ENCODE measurements at places on chromosomes 13 and 19.

GRCh38 chr13:114126789-114127472, 5.5 kb downstream of the RASA3 start:
- DNase-seq = no peak

DNA sequence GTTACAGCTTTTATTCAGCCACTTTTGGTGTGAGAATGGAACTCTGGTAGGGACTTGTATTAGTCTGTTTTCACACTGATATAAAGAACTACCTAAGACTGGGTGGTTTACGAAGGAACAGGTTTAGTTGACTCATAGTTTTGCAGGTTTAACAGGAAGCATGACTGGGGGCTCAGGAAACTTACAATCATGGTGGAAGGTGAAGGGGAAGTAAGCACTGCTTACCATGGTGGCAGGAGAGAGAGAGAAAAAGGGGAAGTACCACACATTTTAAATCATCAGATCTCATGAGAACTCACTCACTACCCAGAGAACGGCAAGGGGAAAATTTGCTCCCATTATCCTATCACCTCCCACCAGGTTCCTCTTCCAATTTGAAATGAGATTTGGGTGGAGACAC, 942.2 kb downstream of the PCDH17 start:
- DNase-seq = no peak

GRCh38 chr13:27667946-27668345, 46.3 kb downstream of the POLR1D start:
- DNase-seq = no peak

- peak; percentile 32 for DNase-seq
These were observed 375.7 kb upstream of the SPRY2 start for GRCh38 chr13:80716610-80717081.

DNA sequence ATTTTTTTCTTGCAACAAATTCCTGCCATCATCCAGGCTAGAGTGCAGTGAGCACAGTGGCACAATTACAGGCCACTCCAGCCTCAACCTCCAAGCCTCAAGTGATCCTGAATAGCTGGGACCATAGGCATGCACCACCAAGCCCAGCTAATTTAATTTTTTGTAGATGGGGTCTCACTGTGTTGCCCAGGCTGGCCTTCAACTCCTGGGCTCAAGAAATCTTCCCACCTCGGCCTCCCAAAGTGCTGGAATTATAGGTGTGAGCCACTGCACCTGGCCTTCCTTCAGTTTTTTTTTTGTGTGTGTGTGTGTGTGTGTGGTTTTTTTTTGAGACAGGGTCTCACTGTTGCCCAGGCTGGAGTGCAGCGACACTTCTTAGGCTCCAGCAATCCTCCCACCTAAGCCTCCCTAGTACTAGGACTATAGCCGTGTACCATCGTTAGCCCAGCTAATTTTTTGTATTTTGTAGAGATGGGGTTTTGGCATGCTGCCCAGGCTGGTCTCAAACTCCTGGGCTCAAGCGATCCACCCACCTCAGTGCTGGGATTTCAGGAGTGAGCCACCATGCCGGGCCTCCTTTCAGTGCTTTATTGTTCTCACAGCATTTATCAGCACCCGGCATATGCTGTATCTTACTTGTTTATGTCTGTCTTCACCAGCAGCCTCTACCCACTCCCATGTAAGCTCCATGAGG, 5.9 kb upstream of the SRRM5 start:
- DNase-seq = no peak

DNA sequence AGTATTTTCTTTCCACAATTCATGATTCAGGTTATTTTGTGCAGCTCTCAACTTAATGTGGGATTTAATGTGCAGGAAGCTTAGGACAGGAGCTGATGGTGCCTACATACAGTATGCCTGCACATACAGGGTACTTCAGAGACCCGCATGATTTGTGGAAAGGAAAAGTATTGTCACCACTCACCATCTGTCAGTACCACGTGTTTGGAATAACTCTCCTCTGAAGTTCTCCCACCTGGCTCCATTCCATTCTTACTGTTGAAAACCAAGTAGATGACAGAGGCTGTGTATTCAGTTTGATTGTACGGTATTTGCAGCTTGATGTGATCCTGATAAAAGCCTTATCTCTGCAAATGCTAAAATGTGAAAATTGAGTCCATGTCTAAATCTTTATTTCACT, 85.7 kb downstream of the ZAR1L start:
- DNase-seq = peak; percentile 26

DNA sequence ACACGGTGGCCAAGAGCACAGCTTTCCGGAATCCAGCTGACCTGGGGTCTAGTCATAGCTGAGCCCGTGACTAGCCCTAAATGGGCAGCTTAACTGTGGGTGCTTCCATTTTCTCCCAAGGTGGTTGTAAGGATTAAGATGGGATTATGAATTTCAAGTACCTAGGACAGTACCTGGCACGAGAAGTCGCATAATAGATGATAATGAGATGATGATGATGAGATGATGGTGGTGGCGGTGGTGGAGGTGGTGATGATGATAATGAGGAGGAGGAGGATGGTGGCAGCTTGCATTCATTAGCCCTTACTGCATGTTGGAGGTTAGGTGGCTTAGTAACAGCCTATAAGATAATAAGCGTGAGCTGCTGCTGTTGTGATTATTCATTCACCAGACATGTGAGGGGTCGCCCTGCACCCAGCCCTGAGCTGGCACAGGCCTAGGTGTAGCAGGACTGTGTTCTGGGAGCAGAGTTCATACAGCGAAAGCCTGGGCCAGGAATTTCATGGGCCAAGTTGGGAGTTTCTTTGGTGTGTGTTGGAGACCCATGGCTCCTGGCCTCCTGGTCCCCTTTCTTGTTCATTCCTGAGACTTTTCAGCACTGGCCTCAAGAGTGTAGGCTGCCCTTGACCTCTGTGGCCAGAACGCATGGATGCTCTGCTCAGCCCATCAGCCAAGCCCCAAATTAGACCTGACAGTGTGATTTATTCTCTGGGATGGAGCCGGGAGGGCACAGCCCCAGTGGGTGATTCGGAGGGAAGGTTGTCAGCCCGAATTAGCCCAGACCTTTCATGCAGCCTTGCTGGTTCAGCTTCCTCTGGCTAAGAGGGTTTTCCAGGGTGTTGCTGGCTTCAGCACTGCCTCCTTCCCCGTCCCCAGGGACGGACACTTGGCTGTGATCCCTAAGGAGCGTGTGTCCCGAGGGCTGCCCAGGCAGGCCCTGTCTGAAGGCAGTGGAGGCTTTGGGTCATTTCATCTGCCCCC, 128.8 kb downstream of the SIPA1L3 start:
- DNase-seq = peak; percentile 35

DNA sequence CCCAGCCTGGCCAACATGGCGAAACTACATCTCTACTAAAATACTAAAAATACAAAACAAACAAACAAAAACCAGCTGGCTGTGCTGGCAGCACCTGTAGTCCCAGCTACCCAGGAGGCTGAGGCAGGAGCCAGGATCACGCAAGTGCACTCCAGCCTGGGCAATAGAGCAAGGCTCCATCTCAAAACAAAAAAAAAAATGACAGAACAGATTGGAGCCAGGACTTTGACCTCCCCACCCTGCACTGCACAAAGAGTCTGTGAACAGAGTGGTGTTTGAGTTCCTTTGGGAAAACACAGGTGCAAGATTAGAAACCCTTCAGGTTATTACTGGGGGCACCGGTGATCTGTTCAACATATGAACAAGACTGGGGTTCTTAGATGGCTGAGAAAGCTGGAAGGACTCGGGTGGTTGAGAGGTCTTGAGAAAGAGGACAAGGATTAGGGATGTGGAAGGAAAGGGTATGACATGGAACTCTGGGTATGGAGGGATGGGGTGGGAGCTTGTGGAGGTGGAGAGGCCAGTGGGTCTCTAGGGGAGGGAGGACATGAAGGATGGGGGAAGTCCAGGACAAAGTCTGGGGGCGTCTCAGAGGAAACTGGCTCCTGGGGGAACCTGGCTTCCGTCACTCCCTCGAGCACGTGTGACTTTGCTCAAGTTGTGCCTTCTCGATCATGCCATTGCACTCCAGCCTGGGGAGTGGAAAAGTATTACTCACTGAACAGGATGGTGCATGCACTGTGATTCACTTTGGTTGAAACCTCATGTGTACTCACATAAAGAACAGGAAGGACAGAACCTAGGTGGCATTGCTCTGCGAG, 25.9 kb downstream of the RCN3 start:
- DNase-seq = no peak

DNA sequence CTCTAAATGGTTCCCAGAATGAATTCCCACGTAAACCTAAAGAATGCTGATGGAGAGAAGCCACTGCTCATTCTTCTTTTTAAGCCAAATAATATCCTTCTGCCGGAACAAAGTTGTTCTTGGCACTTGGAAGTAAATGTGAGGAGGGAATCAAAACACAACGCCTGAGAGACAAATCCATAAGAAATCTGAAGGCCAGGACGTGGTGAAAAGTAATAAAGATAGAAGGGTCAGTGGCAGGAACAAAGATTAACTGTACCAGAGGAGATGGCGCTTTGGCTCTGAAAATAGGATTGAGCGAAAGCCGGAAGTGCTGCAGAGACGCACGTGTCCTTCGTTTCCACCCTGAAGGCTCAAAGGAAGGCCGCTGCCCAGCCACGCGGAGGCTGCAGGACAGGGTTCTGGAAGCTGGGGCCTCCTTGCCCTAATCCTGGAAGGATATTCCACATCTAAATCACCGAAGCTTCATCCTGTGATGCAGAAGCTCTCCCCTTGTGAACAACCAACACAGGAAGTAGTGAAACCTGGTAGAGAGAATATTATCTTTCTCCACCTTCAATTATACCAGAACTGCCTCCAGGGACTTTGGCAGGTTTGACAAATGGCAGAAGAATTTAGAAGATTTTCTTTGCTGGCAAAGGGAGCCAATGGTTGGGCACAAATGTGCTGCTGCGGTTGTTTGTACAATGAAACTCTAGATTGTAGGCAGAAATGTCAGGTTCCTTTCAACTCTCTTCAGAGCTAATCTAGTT, 214.6 kb upstream of the SERP2 start:
- no peak for DNase-seq

GRCh38 chr13:77300176-77301037, 26.5 kb downstream of the MYCBP2 start:
- no peak for DNase-seq

- DNase-seq = no peak
These were observed 5.3 kb upstream of the PRKCG start for GRCh38 chr19:53876651-53877224.

DNA sequence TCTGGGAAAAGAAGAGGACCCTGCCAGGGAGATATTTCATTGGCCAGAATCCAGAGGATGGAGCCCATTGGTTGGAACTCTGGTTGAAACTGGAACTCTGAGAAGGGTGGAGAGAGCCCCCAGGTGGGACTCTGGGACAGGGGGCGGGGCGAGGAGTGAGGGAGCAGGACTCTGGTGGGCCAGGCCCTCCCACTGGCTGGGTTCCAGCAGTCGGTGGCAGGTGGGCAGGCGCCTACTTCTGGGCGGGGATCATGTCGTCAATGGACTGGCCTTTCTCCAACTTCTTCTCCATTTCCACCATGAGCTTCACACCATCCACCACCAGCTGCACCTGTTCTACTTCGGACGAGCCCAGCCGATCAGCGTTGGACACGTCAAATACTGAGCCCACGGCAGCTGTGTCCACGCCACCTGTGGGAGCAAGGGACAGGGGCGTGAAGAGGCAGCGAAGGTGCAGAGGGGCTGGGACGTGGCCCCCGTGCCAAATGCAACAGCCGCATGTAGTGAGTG, 16.1 kb downstream of the CKM start:
- DNase-seq = peak; percentile 94

DNA sequence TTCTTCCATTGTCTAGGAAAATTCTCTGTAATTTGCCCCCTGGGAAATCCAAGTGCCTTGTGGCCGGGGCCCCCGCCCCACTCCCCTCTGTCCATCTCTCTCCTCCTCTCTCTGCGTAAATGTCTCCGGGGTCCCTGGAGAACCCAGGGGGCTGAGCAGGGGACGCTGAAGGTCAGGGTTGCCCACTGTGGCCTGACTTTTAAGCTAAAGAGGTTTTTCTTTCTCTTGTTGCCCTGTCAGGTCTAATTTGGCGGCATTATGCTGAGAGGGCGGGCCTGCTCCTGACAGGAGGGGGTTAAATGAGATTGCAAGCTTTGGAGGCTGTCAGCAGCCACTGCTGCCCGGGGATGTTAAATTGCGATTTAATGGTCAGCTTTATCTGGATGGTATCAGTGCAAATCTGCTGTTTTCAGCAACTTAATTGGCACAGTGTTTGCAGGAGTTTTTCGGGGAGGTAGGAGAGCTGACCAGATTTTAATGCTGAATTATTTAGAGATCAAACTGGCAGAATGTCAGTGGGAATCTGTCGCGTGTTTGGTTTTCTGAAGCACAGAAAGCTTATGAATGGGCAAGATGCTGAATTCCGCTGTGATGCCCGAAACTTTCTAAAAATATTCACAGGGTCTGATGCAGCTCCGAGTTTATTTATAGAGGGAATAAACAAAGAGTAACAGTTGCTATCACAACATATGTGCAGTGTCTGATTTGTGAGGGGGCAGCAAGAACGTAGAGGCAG, 93.2 kb upstream of the SOX1 start:
- no peak for DNase-seq

DNA sequence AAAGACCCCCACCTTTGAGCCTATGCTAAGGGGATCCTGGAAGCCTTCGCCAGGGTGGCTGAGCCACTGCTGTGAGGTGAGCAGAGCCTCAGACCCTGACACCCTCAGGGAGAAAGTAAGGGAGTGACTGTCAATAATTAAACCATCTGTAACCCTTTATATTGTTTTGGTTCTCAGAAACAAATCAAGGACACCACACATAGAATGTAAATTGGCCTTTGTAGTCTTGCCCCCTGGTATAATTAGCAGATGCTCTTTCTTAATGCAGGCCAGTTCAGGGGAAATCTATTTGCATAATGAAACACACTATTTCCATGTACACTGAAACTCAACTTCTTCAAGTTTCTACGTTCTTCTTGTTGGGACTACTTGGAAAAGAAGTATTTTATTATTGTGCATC, 127.7 kb upstream of the EDNRB start:
- DNase-seq = no peak

- peak; percentile 18 for DNase-seq
These were observed 25.9 kb upstream of the MPHOSPH8 start for GRCh38 chr13:19607523-19608078.

GRCh38 chr19:19113040-19113626, 25.1 kb downstream of the TMEM161A start:
- DNase-seq = peak; percentile 88
